ENCODE measurements at places on chromosomes 1 and 21. TPM values are rescaled to one million over a fixed set of nuclear protein-coding genes. Genes with fewer than 3 reads are reported as not detected.

The MYOG gene
- under 0.01 TPM for total RNA-seq

The ZMYM4 gene
- total RNA-seq: 116 TPM

The KRTAP11-1 gene
- not detected for total RNA-seq

The CAPN8 gene
- not detected for total RNA-seq

The CLDN19 gene
- total RNA-seq: not detected

The APCS gene
- not detected for total RNA-seq

The TMIGD3 gene
- total RNA-seq: 1.2 TPM

Data from frontal cortex (tissue), 4 donors.